ENCODE measurements at places on chromosomes 5 and 9.

GRCh38 chr9:116275418-116276195 lies 122.0 kb downstream of the PAPPA start:
- DNase-seq, result no peak

DNA sequence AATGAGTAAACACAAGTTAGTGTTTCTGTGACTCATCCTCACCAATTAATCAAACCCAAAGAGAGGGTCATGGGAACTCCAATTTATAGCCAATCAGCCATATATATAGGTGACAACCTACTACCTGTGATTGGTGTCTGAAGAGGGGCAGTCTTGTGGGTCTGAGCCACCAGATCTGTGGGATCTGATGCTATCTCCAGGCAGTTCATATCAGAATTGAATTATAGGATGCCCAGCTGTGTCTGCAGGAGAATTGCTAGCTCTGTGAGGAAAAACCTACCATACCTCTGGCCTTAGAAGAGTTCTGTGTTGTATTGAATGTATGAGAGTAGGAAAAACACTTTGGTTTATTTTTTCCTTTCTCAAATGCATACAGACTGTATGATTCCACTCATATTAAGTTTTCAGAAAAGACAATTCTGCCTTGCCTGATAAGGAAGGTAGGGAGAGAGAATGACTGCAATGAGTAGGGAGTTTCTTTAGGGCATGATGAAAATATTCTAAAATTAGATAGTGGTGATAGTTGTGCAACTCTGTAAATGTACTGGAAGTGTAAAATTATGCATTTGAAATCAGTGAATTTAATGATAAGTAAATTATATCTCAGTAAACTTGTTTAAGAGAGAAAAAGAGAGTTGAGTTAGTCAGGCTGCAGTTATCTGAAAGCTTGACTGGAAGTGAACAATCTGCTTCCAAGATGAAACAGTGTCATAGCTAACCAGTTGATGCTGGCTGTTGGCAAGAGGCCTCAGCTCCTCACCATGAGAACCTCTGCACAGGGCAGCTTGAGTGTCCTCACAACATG lies 274.9 kb downstream of the AUH start:
- peak; percentile 32 for DNase-seq

GRCh38 chr9:137220317-137221094 lies 1.5 kb downstream of the RNF208 start:
- DNase-seq, result no peak

- no peak for DNase-seq
Observed at GRCh38 chr9:36207016-36207415, 16.3 kb downstream of the CLTA start.

- no peak for DNase-seq
Observed at GRCh38 chr5:115842089-115842935, 577 bp downstream of the AP3S1 start.

GRCh38 chr5:129410488-129410887 lies 49.6 kb upstream of the ADAMTS19 start:
- DNase-seq, result no peak

DNA sequence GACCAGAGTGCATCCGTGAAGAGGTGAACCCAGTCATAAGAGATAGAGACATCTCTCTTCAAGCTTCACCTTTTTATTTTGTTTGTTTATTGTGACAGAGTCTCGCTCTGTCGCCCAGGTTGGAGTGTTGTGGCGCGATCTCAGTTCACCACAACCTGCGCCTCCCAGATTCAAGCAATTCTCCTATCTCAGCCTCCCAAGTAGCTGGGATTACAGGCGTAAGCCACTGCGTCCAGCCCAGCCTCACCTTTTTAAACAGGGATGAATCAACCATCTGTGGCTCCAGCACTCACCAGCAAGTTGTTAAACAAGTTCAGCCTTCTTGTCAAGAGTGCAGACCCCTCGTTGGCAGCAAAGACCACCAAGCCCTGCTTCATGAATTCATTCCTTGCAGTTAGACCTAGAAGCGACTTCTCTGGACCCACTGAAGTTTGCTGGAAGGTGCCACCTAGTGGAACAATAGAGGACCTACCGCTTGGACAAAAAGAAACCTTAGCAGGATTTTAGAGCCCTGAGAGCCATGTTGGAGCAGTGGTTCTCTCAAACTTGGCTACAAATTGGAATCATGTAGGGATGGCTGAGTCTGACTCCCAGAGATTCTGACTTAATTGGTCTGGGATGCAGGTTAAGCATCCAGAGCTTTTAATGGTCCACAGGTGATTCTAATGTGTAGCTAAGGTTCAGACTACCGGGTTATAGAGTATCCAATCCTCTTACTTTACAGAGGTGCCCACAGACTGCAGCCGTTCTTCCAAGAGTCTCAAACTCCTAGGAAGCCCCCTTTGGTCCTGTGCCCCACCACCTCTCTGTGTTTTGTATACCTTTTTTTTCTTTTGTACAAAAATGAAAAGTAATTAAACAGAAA lies 10.5 kb upstream of the GALNT10 start:
- peak; percentile 44 for DNase-seq

DNA sequence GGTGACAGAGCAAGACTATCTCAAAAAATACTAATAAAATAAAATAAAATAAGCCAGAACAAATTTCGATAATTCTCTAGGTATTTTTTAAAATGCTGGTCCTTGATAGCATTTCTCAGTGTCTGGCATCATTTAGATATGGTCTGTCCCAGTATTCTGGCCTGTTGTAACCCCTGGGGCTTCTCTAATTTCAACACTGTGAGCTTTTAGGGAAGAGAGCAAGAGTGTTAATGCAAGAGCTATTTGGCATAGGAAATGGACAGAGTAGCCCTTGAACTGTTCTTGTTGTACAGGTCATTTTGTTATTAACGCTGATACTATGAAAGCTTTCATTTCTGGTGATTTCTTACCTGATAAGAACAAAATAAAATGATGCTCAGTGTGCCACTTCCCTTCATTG lies 112.2 kb upstream of the ZNF608 start:
- peak; percentile 90 for DNase-seq

DNA sequence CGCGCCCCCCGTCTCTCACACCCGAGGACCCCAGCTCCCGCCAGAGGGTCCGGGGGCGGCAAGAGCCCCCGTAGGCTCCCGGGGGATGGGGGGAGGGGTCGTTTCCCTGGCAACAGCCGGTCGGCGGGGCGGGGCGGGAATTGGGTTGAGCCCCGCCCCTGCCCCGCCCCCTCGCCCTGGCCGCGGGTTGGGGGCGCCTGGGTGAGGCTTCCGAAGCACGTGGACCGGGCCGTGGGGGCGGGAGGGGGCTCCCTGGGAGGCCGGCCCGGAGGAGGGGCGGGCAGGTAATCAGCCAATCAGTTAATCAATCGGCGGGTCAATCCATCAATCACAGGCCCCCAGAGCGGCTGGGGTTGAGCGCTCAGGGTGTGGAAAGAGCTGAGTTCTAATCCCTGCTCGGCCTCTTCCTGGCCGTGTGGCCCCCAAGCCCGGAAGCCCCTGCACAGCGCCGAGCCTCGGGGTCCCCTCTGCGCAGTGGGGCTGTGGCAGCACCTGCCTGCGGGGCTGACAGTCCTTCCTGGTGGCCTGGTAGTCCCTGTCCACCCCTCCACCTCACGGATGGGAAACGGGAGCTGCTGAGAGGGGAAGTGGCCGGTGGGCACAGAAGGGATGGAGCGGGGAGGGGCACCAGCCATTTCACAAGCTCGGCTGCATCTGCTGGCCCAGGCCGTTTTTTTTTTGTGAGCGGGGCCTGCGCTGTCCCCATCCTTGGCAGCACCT lies 174.2 kb upstream of the IER5L start:
- DNase-seq, result no peak

- DNase-seq, result no peak
Observed at GRCh38 chr9:129745200-129745599, 7.6 kb downstream of the PTGES start.

DNA sequence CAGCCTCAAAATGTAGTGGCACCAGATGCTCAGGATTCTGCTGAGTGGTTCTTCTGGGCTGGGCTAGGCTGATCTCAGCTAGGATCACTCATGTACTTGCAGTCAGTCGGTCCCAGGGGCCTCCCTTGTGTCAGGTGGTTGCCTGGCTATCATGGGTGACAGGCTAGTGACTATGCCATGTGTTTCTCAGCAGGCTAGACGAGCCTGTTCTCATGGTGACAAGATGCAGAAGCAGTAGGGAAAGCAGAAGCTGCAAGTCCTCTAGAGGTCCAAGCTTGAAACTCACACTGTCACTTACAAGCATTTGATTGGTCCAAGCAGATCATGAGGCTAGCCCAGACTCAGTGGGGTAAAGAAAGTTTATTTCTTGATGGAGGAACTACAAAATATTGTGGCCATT lies 15.2 kb upstream of the KCNMB1 start:
- DNase-seq, result peak; percentile 86

DNA sequence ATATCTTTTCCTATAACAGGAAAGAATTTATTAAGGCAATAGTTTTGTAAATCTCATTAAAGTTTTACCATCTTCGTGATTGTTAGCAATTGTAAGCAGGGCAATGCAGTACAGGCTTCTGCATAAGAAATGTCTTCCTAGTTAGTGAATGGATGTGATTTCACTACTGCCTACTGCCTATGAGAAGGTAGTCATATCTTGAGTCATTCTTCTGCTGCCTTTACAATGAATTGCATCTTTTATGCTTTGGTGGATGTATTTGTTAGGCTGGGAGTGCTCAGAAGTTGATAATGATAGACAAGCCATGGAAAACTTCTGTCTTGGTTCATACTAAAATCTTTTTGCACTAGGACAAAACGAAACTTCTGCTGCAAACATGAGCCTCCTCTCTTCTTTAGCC lies 128.0 kb downstream of the ADAMTSL1 start:
- no peak for DNase-seq

- peak; percentile 25 for DNase-seq
Observed at GRCh38 chr9:132062806-132063205, 16.9 kb downstream of the MED27 start.

DNA sequence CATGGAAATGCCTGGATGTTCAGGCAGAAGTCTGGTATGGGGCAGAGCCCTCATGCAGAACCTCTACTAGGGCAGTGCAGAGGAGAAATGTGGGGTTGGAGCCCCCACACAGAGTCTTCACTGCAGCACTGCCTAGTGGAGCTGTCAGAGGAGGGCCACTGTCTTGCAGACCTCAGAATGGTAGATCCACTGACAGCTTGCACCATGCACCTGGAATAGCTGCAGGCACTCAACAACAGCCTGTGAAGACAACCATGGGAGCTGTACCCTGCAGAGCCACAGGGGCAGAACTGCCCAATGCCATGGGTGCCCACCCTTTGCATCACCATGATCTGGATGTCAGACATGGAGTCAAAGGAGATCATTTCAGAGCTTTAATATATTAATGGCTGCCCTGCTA lies 36.9 kb downstream of the TRIP13 start:
- DNase-seq, result no peak

DNA sequence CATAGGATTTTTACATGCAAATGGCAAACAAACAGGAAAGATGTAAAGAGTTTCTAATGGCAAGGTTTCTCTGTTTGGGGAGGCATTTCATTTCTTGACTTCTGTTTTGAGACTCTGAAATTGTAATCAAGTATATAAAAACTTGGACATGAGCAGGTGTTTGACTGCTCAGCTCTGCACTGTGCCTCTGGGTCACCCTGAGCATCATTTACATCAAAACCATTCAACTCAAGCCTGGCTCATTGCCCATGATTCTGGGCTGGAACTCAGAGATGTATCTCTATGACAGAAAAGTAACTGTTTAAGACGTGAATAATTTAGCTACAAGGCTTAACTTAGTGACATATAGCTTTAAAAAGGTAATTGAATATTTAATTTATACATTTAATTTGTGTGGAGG lies 1402.4 kb upstream of the NUDT12 start:
- no peak for DNase-seq

- DNase-seq, result no peak
Observed at GRCh38 chr9:81508476-81508875, 180.9 kb downstream of the TLE1 start.

- DNase-seq, result no peak
Observed at GRCh38 chr5:65512170-65512937, 30.6 kb upstream of the ADAMTS6 start.

- no peak for DNase-seq
Observed at GRCh38 chr5:138702166-138703077, 50.8 kb upstream of the CTNNA1 start.

DNA sequence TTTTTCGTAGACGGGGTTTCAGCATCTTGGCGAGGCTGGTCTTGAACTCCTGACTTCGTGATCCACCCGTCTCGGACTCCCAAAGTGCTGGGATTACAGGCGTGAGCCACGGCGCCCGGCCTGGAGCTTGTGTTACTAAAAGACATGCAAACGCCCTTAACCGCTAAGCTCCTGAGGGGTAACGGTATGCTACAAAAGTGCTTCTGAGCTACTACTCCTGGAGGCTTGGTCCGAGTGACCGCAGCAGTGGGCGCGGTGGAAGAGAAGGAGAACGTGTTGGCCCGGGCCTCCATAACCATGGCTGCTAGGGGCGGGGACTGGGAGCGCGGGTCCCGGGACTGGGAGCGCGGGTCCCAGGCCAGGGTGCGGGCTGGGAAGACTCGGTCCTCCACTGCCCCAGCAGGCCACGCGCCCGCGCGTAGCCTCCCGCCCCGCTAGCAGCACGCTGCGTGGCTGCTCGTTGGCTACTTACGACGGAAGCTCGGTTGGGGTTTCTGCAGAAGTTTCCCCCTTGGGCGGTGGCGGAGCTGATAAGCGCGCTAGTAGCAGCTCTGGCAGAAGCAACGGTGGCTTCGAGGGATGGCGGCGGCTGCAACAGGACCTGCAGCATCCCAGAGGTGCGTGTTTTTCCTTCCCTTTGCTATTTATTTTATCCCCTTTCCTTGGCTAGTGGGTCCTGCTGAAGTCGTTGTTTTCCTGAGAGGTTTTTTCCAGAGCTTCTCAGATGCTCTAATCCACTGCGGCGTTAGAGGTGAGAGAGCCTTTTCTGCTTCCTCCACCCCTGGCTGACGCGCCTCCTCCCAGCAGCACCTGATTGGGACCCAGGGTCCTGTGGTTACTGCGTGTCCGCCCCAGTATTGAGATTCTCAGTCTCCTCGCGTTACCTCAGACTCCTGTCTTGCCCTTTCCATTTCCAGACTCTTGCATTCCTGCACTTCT lies 69.2 kb upstream of the CCDC180 start:
- peak; percentile 62 for DNase-seq

DNA sequence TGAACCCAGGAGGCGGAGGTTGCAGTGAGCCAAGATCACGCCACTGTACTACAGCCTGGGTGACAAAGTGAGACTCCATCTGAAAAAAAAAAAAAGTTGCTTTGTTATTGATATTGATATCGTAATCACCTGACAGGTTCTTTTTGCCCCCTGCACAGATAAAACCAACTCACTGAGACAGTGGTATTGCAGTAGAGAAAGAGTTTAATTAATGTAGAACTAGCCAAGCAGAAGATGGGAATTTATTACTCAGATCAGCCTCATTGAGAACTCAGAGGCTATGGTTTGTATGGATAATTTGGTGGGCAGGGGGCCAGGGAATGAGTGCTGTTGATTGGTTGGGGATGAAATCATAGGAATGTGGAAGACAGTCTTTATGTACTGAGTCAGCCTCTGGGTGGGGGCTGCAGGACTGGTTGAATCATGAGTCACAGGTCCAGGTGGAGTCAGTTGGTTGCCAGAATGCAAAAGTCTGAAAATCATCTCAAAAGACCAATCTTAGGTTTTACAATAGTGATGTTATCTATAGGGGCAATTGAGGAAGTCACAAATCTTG lies 35.8 kb upstream of the MEGF10 start:
- DNase-seq, result no peak

DNA sequence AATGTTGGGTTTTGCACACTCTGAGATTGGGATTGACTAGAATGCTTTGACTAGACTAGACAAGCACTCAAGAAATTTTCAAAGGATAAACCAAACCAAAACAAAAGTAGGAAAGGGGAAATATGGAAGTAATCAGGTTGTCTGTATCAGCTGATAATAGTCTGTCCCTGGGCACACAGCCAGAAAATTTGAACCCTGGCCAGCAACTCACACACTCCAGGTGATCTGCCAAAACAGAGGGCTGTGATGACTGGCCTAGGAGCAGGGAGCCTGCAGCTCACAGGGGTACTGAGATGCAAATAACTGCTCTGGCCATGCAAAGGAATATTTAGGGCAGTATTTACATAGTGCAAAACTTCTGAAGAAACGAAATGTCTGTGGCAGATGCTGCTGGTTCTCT lies 112.3 kb upstream of the SMIM23 start:
- DNase-seq, result no peak
